ENCODE measurements at places on chromosomes 1 and 21.

DNA sequence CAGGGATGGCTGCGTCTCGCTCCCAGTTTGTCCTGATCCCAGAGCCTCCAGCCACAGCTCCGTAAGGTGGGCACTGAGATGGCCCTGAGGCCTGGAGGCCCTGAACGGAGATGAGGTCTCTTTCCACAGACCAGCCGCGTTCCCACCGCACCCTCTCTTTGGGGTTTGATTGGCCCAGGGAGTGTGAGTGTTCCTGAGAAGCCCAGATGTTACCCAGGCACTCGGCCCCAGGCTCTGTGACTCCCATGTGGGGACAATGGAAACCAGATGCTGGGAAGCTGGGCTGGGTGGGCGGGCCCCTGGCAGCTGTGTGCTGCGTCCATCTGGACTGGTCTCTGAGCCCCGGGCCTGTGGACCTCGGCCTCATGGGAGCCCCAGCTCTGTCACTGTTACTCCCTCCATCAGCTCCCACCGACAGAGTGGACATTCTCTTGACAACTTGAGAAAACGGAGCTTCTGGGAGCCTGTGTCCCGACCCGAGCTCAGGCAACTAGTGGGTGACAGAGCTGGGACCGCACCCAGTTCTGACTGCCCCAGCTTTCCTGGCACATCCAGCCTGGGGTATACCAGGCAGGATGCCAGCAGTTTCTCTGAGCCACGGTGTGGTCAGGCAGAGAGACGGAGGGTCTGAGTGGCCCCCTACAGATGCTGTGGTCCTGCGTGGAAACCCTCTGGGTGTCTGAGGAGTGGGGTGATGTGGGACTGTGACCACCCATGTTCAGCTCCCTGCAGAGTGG is 9.8 kb upstream of the COL6A1 start:
- no peak for DNase-seq

DNA sequence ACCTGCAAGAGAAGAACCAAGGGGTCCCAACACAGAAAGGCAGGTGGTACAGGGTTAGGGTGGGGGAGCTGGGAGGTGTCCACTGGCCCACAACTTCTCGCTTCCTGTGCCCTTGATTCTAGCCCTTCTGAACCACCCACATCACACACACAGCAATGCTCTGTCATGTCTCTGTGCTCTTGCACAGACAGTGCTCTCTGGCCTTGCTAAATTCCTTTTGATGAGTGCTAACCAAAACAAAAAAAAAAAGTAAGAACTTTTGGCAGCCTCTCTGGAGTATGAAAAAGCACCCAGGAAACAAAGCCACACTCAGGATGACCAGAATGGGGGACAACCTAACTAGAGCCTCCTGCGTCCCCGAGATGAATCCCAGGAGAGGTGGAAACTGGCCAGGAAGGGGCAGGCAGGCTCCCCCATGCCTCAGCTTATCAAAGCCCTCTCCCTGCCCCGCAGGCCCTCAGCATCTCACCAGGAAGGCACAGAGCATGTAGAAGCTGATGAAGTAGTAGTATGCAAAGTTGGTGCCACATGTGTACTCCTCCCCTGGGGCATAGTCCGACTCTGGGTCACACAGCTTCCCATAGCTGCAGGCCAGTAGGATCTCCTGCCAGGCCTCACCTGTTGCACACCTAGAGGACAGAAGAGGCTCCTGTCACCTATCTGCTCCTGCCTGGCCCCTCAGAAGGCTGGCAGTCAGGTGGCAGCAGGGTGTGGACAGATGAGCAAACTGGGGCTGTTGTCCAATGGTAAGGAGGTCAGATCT is 27.2 kb upstream of the KIF21B start:
- DNase-seq: no peak

DNA sequence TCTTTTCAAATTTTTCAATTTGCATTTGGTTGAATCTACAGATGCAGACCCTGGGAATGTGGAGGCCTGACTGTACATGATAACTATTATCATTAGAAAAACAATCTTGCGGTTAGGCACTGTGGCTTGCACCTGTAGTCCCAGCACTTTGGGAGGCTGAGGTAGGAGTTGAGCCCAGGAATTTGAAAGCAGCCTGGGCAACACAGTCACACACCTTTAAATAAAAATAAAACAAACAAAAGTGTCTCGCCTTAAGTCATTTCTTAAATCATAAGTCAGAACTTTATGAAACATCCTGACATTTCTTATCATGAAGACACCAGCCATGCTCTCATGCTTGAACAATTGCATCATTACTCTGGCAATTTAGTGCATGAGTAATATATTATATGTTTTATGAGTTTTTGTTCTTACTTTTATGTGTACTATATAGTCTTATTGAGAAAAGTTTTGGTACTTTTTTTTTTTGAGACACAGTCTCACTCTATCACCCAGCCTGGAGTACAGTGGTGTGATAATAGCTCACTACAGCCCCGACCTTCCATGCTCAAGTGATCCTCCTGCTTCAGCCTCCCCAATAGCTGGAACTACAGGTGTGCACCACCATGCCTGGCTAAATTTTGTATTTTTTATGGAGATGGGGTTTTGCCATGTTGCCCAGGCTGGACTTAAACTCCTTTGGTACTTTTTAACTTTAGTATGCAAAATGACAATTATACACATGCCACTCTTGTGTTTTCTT is 7.8 kb downstream of the TBX19 start:
- no peak for DNase-seq

DNA sequence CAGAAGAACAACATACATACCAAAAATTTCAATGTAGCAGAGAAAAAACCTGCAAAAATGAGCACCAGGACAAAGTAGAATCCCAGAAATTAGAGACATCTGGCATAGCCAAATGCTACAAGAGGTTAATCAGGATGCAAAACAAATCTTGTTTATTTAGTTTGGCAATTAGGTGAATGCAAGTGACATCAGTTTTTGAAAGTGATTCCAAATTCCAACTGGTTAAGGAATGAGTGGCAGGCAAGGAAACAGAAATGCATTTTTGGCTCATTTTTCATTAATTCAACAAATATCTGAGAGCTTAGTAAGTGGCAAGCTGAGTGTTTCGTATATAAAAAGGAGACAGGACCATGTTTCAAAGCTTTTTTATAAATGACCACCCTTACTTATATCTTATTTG is 21.3 kb downstream of the SCAF4 start:
- DNase-seq: no peak

DNA sequence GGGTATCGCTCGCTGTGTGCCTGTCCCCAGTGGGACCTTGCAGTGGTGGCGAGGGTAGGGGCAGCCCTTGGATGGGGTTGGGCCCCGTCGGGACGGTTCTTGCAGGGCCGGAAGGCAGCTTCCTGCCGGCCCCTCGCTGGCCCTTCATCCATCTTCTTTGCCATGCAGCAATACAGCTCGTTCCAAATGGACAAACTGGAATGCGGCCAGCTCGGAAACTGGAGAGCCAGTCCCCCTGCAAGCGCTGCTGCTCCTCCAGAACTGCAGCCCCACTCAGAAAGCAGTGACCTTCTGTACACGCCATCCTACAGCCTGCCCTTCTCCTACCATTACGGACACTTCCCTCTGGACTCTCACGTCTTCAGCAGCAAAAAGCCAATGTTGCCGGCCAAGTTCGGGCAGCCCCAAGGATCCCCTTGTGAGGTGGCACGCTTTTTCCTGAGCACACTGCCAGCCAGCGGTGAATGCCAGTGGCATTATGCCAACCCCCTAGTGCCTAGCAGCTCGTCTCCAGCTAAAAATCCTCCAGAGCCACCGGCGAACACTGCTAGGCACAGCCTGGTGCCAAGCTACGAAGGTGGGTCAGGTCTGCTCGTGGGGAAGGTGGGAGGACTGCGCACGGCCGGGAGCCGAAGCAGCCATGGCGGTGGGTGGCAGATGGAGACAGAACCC is 45.8 kb downstream of the SIM2 start:
- DNase-seq: no peak

DNA sequence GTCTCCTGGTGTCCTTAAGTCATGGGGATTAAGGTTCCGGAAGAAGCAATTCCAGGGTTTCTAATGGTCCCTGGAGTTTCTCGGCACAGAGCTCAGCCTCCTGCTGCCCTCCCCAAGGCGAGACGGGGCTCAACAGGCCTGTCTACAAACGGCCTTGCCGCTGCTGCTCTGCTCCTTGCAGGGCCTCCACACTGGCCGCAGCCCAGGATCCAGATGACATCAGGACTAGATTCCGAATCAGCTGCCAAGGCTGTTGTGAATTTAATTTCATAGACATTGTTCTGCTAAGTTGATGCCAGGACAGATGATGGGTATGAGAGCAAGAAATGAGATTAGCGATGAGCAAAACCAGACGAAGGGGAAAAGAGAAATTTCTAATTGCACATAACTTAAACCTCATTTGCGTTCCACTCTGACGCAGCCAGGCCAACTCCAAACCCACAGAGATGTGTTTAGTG is 103.6 kb upstream of the BACE2 start:
- no peak for DNase-seq

- DNase-seq: no peak
Observed at GRCh38 chr1:202130816-202131522, 8.3 kb downstream of the GPR37L1 start.

GRCh38 chr1:16367968-16368890 is 1.2 kb downstream of the SZRD1 start:
- no peak for DNase-seq

DNA sequence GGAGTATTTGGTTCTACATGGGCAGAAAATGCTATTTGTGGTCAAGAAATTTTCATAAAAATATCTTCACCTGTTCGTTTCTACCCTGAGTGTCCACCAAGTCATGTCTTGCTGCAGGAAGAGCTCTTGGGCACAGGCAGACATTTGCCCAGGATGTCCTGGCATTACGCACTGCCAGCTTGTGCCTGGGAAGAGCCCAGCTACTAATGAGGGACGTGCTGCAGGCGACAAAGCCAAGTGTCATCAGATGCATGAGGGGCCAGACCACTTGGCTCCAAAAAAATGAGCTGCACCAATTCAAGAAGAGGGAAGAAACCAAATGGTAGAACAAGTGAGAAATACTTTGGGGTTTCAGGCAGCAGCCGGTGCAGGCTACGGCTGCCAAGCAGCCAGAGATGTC is 12.9 kb downstream of the RNU5D-1 start:
- no peak for DNase-seq

GRCh38 chr1:223048026-223048425 is 95.0 kb downstream of the TLR5 start:
- DNase-seq: no peak

DNA sequence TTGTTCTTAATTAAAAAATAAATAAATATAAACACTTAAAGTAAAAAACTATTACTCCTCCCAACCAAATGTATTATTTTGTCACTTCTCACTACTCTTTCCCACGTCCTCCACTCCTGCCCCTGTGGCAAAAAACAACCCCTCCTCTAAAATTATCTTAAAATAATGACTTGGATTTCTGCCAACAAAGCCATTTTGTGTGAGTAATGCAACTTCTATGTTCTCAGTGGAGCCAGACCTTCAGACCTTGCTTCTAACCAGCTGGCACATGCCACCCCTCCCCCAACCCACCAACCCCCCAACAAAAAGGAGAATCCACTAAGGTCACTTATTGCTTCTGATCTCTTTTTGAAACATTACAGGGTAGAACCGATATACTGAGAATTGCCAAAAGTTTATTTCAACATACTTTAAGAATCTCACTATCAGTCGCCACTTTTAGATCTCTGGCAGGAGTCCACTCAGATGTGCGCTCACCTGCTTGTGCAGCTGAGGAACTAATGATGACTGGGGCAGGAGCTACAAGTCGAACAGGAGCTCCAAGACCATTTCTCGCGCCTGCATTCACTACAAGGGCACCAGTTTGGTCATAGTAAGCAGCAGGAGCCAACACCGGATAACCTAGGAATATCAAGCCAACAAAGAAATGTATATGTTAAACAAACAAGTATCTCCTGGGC is 58.3 kb upstream of the SDC3 start:
- DNase-seq: no peak

DNA sequence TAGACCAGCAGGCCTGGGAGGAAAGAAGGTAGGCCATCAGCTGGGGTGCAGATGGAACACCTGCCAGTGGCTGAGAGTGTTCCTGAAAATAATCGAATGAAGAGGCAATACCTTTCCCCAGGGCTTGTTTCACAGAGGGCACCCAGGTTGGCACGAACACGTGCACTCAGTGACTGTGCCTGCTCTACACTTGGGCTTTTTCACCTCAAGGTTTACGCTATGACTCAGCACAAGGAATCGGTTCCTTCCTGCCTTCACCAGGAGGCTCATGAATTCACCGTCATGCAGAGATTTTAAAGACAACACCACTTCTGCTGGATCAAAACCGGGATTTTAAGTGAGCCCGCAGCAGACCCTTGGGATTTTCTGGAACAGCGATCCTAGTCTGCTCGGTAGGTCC is 118.5 kb upstream of the ADAR start:
- no peak for DNase-seq

DNA sequence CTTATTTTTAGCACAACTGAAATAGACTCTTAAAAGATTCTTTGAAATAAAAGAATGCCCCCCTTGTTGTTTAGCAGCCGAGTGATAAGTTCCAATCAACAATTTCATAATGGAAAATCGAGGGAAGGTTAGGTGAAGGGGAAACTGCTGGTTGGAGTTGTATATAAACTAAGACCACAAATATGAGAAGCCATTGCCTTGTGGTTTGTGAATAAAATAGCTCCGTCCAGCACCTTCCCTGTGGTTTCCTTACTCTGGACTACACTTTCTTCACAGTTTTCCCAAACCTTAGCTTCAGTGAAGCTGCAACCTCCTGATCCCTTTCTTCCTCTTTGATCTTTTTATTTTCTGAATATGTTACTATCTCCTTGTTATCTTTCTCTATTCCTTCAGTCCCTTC is 6.7 kb upstream of the RAB3GAP2 start:
- DNase-seq: no peak

DNA sequence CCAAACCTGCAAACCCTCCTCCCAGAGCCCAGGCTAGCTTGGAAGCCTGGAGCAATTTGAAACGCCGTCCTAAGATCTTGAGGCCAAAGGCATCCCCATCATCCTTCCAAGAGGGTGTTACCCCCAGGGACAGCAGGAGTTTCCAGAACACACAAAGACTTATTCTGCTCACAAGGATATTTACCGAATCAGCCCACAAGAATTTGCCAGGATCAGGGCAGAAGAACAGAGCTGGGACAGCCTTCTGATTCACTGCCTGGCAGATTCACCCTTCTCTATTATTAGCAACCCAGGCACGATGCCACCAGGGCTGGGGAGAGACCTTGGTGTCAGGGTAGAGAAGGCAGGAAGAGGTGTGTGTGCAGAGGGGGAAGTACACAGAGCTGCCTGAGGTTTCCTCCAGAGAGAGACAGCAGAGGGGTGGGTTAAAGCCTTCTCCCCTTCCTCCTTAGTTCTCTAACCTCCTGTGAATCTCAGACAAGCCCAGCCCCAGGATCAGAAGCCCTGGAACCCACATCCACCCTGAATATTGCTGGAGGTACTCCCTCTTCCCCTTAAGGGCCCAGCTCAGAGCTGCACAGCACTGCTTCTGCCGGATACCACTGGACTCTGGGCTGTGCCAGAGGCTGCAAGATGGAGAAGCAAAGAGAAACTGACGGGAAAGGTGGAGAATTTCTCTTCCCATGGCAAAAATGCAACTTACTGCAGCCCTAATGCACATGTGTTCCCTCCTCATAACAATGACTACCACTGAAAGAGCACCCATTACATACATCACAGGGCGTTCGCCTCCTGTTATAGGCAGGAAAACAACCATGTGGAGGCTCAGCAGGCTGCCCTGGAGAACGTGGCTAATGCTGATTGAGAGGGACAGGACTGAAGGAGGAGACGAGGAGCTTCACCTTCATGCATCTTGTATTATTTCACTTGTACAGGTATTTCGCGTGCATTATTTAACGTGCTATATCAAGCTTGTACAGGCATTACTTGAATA is 61.8 kb downstream of the ITPKB start:
- peak; percentile 75 for DNase-seq

GRCh38 chr1:204321665-204322064 is 38.1 kb downstream of the PLEKHA6 start:
- no peak for DNase-seq

- no peak for DNase-seq
Observed at GRCh38 chr1:145961425-145962156, 2.8 kb downstream of the ANKRD34A start.

Measured in CD4-positive, alpha-beta T cell treated with Interleukin-15 for 4 hours (primary cell).